ENCODE measurements at places on chromosomes 2 and 18.

- no peak for DNase-seq
These were observed 3.5 kb upstream of the LBX2 start for GRCh38 chr2:74502720-74503505.

DNA sequence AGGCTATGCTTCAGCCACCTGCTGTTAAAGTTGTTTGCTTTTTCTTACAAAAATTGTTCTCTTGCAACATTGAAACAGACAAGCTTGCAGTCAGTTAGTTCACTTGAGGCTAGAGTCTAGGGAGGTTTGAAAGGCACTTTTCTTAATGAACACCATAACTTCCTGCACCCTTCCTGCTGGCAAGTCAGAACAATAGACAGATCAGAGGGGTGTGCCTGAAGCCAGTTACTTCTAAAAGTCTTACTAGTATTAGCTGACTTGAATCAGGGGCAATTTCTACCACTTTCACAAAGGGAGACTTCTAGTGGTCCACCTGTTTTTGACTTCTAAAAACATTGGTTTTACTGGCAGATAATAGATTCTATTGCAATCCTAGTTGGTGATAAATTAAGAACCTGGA is 367.4 kb upstream of the CDH20 start:
- DNase-seq = no peak

- DNase-seq = no peak
These were observed 173.3 kb downstream of the OSR1 start for GRCh38 chr2:19185086-19185485.

DNA sequence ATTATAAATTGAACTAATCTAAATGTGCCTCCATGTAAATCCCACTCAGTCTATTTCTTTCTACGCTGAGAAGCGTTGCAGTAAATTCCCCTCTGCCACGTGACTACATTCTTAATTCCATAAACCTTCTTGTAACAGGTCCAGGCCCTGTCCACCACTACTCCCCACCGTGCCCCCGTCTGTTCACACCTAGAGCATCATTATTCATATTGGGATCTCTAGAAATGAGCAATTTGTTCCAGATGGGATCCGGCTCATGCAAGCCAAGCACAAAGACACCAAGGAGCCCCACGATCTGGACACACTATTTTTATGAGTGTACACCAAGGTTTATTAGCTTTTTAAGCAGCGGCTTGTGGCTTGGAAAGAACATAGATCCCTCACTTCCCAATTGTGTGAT is 38.2 kb downstream of the BOLA3 start:
- DNase-seq = no peak

GRCh38 chr2:222318712-222319585 is 20.2 kb upstream of the PAX3 start:
- DNase-seq = no peak

DNA sequence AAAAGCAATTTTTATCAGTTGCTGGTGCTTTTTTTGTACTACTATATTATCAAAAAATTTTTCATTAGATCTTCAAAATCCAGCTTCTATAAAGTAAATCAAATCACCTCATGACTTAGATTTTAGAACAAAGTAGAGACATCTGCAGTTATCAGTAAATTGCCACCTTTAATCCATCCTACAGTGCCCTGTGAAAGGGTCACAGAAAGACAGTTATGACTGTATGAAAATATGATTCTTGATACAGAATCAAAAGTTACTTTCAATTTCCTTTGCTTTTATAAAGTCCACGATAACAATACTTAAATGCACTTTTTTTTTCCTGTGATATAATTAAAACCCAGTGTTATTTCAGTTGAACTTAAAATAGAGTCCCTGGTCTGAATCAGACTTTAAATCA is 61.4 kb downstream of the PRPF40A start:
- DNase-seq = no peak

Measured in stimulated activated CD4-positive, alpha-beta T cell treated with anti-CD3 and anti-CD28 coated beads, Interleukin-1b, Interleukin-23, amount 100 ng/mL, for 24 hours (primary cell).